ENCODE measurements at places on chromosomes 5 and 9. TPM values are rescaled to one million over a fixed set of nuclear protein-coding genes. Genes with fewer than 3 reads are reported as not detected.

Gene ATOSB
- total RNA-seq, result 11.4 TPM

Gene C5orf52
- not detected for total RNA-seq

DNA sequence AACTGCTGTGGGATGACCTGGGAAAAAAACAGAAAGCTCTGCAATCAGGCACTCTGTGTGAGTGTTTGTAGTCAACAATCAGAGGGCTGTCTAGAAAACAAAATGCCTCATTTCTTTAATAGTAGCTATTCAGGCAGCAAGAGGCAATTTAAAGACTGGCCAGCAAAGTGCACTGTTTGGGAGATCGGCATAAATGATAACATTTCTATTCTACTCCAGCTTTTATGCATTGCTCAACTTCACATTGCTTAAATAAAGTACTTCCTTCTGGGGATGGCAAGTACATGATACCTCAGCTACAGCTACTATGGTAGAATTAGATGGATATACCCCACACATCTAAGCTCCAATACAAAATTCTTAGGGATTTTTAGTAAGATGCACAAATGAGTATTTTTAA is 193.1 kb downstream of the DCP2 start:
- DNase-seq, result no peak

DNA sequence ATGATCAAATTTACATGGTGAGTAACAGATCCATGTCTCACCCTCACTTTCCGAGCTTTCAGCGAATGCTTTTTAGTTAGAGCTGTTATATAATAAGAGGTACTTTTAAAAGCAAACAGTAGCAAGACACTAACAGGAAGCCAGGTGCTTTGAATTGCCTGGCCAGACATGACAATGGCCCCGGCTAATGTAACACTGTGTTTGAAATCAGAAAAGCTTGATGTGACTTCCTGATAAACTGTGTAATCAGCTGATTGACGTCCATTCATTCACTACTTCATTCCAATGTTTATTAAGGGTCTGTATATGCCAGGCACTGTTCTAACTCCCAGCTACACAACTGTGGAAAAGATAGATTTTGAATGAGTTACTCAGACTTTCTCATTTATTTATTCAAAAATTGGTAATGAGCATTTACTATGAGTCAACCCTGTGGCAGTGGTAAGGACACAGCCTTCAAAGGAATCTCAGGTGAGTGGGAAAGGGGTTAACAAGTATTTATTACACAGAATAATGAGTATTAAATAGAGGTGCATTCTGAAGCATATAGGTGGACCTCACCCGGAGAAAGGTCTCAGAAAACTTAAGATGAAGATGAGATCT is 26.6 kb downstream of the DPYSL3 start:
- DNase-seq, result no peak

DNA sequence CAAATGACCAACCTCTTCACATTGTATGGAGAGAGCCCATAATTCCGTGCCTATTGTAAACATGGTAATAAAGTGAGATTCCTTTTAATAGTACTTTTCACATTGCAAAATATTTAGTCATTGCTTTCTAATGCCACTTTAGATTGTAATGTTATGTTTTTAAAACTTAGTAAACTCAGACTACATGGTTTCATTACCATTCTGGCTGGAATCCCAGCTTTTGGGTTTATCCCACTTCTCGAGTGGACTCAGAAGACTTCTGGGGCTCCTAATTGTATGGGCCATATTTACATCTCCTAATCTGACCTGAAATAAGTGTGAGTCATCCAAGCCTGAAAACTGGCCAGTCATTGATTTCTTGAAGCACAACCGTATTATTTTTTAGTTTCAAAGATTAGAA is 217.6 kb downstream of the CAAP1 start:
- no peak for DNase-seq

Gene ACOT12
- total RNA-seq, result 2.8 TPM
